ENCODE measurements at places on chromosomes 6 and 20. TPM values are rescaled to one million over a fixed set of nuclear protein-coding genes. Genes with fewer than 3 reads are reported as not detected.

The ENPP3 gene
- not detected for total RNA-seq

The HLA-DOA gene
- under 0.01 TPM for total RNA-seq

The SLC17A3 gene
- 0.89 TPM for total RNA-seq

The PGBD1 gene
- 2.5 TPM for total RNA-seq

The AMD1 gene
- 51.8 TPM for total RNA-seq

The WFDC12 gene
- not detected for total RNA-seq

The PI3 gene
- not detected for total RNA-seq

The ELOVL4 gene
- 2.2 TPM for total RNA-seq

The VSX1 gene
- total RNA-seq: not detected

The C20orf144 gene
- not detected for total RNA-seq

The SCP2D1 gene
- not detected for total RNA-seq

The TPBG gene
- total RNA-seq: 51.3 TPM

The MTFR2 gene
- 6.2 TPM for total RNA-seq

The C6orf58 gene
- not detected for total RNA-seq

The ETV7 gene
- total RNA-seq: 0.33 TPM

The SLC26A8 gene
- total RNA-seq: not detected

The TENT5A gene
- 2.7 TPM for total RNA-seq

The COL19A1 gene
- total RNA-seq: not detected

The SAPCD1 gene
- total RNA-seq: 5.7 TPM

The PNLDC1 gene
- total RNA-seq: not detected

The COL9A1 gene
- not detected for total RNA-seq

The CTCFL gene
- total RNA-seq: under 0.01 TPM

The HLA-C gene
- total RNA-seq: 114 TPM

The RHAG gene
- total RNA-seq: not detected

The DCDC2 gene
- 93.4 TPM for total RNA-seq

The ZNF217 gene
- 23.3 TPM for total RNA-seq

The GPR6 gene
- total RNA-seq: not detected

The MYCT1 gene
- 0.16 TPM for total RNA-seq

The CYP24A1 gene
- total RNA-seq: not detected

The RXRB gene
- 24.0 TPM for total RNA-seq

The SMIM8 gene
- 2.7 TPM for total RNA-seq

The GMPR gene
- total RNA-seq: 2.4 TPM

The BPIFB1 gene
- total RNA-seq: not detected

The TINAG gene
- 0.16 TPM for total RNA-seq

The KCNK15 gene
- 1.8 TPM for total RNA-seq

The BTN1A1 gene
- total RNA-seq: not detected

The DNMT3B gene
- 18.7 TPM for total RNA-seq

The ZFP64 gene
- 46.3 TPM for total RNA-seq

The HCK gene
- not detected for total RNA-seq

The GSTA2 gene
- not detected for total RNA-seq

The CALHM6 gene
- 1.6 TPM for total RNA-seq

The ATP6V1G2 gene
- total RNA-seq: 0.98 TPM

The NKAIN4 gene
- 213 TPM for total RNA-seq

The COQ3 gene
- 10.9 TPM for total RNA-seq

The ZBTB12 gene
- total RNA-seq: 2.4 TPM

The PAK5 gene
- total RNA-seq: not detected

The PTPRT gene
- not detected for total RNA-seq

The OR2H2 gene
- total RNA-seq: not detected

The LST1 gene
- total RNA-seq: not detected

The GPR63 gene
- total RNA-seq: 2.0 TPM

The MYBL2 gene
- total RNA-seq: 118 TPM

The ZNF322 gene
- 4.7 TPM for total RNA-seq

The TRMT11 gene
- 8.6 TPM for total RNA-seq

The TNNC2 gene
- total RNA-seq: not detected

The TUBB1 gene
- not detected for total RNA-seq

The PRRT1 gene
- total RNA-seq: not detected

The KATNA1 gene
- 14.3 TPM for total RNA-seq

The TMX4 gene
- total RNA-seq: 14.7 TPM

The PREP gene
- 18.0 TPM for total RNA-seq

The SYNJ2 gene
- 33.7 TPM for total RNA-seq

Measured in mesangial cell (primary cell).